ENCODE measurements at places on chromosomes 4 and X. TPM values are rescaled to one million over a fixed set of nuclear protein-coding genes. Genes with fewer than 3 reads are reported as not detected.

GRCh38 chr4:145884775-145885174, 53.8 kb downstream of the ZNF827 start:
- no peak for DNase-seq

Gene LPAR4
- polyA plus RNA-seq: not detected

DNA sequence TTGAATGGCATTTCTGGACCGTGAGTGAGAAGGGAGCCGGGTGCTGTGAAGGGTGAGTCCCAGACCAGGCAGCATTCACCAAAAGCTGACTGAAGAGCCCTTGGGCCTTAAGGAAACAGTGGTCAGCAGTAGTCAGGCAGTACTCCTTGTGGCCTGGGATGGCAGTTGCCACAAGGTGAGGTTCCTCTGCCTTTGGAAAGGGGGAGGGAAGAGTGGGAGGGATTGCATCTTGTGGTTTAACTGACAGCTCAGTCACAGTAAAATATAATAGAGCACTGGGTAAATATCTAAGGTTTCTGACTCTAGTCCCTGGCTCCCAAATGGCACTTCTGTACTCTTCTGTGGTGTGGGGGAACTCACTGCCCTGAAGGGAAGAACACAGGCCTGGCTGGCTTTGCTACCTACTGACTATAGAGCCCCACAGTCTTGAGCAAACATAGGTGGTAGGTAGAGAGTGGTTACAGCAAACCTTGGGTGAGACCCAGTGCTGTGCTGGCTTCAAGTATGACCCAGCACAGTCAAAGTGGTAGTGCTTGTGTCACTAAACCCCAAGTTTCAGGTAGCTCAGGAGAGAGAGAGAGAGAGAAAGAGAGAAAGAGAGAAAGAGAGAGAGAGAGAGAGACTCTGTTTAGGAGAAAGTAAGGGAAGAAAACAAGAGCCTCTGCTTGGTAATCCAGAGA, 154.2 kb downstream of the TEX11 start:
- DNase-seq: no peak

- no peak for DNase-seq
These were observed 13.6 kb upstream of the AKAP17A start for GRCh38 chrX:1577845-1578244.

- DNase-seq: no peak
These were observed 496.3 kb downstream of the STPG2 start for GRCh38 chr4:97646997-97647396.

Gene ARMCX6
- 38.0 TPM for polyA plus RNA-seq

Gene NR0B1
- not detected for polyA plus RNA-seq

- DNase-seq: no peak
These were observed 323.1 kb downstream of the MAPK10 start for GRCh38 chr4:86036736-86037135.

DNA sequence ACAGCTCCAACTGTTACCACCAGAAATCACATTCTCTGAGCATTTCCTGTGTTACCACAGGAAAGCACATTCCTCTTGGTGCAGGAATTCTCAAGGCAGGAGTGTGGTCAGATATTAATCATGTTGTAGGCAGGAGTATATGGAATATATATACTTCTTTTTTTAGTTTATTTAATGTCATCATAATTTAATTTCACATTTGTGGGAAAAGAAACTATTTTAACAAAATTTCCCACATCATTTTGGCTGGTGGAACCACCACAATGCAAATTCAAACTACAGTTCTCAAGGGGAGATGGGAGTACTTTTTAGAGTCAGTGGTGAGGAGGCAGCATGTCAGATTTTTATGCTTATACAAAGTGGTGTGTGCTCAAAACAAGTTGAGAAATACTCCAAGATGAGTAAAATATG, 139.0 kb downstream of the ATP10D start:
- DNase-seq: no peak

Gene GAB3
- polyA plus RNA-seq: 9.3 TPM

- DNase-seq: no peak
These were observed 72.6 kb downstream of the ANK2 start for GRCh38 chr4:113122066-113122465.

Gene GAB1
- not detected for polyA plus RNA-seq

Gene MAGEC1
- not detected for polyA plus RNA-seq

DNA sequence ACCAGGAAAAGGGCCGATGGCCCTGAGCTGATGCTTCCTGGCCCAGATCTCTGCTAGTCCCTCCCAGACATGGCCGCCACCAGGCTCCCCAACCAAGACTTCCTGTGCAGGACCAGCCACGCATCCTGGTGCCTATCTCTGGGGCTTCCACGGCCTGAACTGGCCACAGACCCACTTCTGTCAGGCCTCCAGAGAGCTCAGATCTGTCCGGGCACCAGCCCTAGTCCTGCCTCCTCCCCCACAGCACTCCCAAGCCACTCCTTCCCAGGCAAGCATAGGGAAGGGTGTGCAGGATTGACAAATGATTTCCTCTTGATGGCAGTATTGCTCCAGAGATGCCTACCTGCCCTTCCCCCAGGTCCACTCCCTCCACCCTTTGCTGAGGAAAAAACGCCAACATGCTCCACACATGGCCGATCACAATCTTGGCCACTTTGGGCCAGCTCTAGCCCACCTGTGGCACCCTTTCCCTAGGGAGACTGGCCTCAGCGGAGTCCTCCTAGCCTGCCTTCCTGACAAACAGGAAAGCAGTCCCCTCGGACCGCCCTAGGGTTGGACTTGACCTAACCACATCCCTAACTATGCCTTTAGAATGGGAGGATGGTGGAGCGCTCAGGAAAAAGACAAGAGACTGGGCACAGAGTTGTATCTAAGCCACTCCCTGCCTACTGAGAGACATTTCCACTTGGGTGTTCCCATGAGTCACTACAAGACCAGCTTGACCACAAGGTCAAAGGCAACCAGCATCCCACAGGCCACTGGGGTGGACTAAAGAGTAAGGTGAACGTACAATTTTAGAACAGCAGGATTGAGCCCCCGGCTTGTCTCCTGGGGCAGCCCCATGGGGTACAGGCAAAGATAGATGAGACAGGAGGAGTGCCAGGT, 277.5 kb upstream of the AGTR2 start:
- peak; percentile 43 for DNase-seq

Gene PORCN
- 29.8 TPM for polyA plus RNA-seq

- no peak for DNase-seq
These were observed 19.4 kb downstream of the P2RY10 start for GRCh38 chrX:78964598-78964997.

DNA sequence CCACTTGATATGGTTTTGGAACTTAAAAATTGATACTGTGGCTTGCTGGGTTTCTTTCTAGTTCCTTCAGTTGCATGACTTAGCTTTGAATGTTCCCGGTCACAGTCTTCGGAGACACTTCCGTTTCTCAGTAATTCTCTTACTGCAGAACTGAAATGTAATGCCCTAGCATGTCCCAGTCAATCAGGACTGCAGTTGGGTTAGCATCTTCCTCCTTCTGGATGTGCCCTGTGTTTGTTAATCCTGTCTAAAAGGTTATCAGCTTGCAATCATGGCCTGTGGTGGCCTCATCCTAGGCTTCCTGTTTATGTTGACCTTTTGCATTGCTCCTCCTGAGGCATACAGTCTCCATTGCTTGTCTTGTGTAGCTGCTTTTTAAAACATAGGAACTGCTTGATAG, 275.9 kb downstream of the ARHGAP10 start:
- no peak for DNase-seq

Gene CXCR3
- 31.1 TPM for polyA plus RNA-seq

- no peak for DNase-seq
These were observed 21.3 kb upstream of the AADAT start for GRCh38 chr4:170111085-170111484.

Gene TSPAN7
- polyA plus RNA-seq: 0.61 TPM
